Vagina (tissue), 2 donors: ENCODE measurements at places on chromosomes 2 and 18. TPM values are rescaled to one million over a fixed set of nuclear protein-coding genes. Genes with fewer than 3 reads are reported as not detected.

Gene TNS1
- total RNA-seq, result 216 TPM

Gene ZAP70
- total RNA-seq, result 16.7 TPM

Gene LIMS1
- total RNA-seq, result 66.0 TPM

Gene NABP1
- total RNA-seq, result 35.1 TPM

Gene BOLL
- not detected for total RNA-seq

Gene ARHGEF33
- total RNA-seq, result 0.74 TPM

Gene AGPS
- total RNA-seq, result 27.3 TPM

Gene ZNF804A
- 1.2 TPM for total RNA-seq

Gene VWC2L
- not detected for total RNA-seq

GRCh38 chr2:217101972-217102371 is 242.1 kb upstream of the TNP1 start:
- DNase-seq, result no peak

GRCh38 chr18:55900380-55900779 is 312.4 kb upstream of the TCF4 start:
- DNase-seq, result no peak

- no peak for DNase-seq
Observed at GRCh38 chr2:220489121-220489520, 861.7 kb downstream of the SLC4A3 start.

GRCh38 chr2:55138882-55139229 is 88.6 kb upstream of the RTN4 start:
- DNase-seq, result no peak

GRCh38 chr2:96866586-96866985 is 3.3 kb downstream of the SEMA4C start:
- DNase-seq, result no peak

- no peak for DNase-seq
Observed at GRCh38 chr2:189056200-189057106, 82.3 kb downstream of the COL3A1 start.

GRCh38 chr18:76498064-76498463 is 3.0 kb upstream of the ZNF516 start:
- DNase-seq, result no peak

DNA sequence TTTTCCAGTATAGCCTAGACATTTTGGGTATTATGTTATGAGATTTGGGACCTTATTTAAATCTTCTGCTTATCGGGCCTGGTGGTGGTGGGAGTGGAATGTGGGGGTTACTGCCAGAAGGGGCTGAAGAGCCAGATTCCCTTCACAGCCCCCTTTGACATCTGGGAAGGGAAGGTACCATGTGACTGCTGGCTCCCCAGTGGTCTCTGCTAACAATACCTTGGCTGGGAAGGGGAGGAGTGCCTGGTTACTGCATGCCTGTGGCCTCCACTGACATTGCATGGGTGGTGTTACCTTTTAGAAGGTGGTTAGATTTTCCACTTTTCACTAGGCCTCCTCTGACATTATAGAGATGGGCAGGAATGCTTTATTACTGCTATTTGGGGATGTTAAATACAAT is 8.0 kb downstream of the ATP9B start:
- no peak for DNase-seq

DNA sequence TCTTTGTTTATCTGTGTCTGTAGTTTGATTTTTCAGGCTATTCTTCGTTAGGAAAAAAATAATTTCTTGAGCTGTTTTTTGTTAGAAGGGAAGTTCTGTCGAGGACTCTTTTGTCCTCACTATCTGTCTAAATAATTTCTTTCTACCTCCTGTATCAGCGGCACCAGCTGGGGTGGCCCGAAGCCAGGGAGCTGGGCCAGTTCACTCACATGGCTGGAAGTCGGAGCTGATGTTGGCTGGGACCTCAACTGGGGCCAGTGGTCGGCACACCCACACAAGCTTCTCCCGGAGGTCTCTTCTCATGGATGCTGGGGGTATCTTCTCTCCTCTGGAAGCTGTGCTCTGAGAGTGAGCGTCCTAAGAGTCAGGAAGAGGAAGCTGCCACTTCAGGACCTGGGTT is 8.0 kb upstream of the PDIA6 start:
- no peak for DNase-seq

DNA sequence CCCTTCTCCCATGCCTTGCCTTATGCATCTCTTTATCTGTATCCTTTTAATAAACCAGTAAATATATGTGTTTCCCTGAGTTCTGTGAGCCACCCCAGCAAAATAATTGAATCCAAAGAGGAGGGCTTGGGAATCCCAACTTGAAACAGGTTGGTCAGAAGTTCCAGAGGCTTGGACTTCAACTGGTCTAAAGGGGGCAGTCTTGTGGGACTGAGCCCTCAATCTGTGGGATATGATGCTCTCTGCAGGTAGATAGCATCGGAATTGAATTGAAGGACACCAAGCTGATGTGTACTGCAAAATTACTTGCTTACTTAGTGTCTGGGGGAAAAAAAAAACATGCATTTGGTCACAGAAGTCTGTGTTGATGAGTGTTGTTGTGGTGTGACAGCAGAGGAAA is 1033.5 kb upstream of the TMEFF2 start:
- DNase-seq, result no peak

DNA sequence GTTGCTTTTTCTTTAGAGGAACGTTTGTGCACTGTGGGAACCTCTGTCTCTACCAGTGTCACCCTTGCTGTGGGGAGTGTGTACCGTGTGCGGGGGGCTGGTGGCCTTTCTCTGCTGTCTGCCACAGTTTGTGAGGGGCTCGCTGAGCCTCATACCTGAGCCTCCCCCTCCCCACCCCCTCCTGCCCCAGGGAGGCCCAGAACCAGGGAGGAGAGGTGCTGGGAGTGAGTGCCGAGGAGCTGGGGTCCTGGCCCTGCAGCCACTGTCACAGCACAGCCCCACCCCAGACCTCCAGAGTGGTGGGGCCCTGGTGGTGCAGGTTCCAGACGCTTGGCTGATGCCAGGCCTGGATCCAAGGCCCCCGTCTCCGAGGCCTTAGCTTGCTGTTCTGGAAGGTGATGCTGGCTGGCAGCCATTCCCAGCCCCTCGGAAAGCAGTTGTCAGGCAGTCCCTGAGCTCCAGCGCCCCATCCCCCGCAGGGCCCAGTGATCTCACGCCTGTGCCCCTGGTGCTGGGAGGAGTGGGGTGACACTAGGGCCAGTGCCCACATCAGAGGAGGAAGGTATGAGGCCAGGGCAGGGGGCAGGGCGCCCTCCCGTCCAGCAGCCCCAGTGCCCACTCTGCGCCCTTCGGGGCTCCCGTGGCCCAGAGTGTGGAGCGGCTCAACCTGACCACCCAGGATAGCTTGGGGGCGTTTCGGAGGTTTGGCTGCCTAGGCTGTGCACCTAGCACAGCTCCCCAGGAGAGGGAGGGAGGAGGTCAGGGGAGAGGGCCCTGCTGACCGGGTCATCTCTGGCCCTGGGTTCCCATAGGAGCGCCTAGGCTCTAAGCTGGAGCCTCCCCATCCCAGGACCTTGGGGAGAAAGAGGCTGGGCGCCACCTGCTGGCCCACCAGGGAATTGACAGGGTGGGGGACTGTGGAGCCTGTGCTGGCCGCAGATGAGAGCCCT is 53.0 kb upstream of the ALPP start:
- DNase-seq, result no peak

DNA sequence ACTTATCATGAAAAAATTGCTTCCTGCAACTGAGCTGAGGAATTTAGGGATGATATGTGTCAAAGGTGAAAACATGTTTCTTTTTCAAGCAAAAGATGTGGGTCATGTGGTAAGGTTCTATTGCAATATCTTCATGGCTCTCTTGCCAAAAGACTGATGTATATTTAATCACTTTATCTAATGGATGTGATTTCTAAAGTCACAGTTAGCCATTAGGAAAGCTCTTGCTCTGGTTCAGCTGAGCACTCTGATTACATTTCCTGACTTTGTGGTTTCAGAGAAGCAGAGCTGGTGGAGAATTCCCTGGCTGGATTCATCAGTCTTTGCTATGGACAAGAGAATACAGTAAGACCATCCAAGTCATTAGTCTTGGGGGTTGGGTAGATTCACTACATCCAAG is 24.4 kb downstream of the SCN9A start:
- DNase-seq, result no peak

DNA sequence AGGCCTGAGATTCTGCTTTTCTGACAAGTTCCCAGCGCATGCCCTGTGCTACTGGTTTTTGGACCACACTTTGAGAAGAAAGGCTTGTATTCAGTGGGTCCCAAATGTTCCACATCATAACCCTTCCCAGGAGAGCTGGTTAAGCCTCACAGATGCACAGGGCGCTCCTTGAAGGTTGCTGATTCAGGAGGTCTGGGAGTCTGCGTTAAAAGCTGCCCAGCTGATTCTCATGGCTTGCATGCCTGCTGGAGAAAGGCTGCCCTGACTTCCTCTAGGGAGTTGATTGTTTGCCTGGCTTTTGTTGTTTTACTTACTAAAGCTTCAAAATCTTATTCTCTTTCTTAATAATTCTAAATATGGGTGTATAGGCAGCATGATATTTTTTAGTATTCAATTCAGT is 20.7 kb downstream of the CRYGD start:
- DNase-seq, result no peak

DNA sequence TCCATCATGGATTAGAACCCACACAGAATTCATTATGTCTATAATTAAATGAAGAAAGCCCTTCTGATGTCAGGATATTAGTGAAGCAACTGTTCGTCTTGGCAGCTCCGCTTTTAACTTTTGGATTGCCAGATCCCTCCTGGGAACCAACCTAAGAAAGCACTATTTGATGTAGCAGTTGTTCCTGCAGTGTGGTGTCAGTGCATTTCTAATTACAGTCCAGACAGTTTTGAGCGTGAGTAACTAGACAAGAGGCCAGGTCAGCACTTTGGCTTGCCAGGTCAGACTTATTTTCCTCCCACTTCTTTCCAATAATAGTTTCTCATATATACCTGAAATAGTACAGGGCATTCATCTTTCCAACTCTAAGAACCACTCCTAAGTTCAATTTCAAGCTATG is 13.8 kb downstream of the NRXN1 start:
- DNase-seq, result no peak

DNA sequence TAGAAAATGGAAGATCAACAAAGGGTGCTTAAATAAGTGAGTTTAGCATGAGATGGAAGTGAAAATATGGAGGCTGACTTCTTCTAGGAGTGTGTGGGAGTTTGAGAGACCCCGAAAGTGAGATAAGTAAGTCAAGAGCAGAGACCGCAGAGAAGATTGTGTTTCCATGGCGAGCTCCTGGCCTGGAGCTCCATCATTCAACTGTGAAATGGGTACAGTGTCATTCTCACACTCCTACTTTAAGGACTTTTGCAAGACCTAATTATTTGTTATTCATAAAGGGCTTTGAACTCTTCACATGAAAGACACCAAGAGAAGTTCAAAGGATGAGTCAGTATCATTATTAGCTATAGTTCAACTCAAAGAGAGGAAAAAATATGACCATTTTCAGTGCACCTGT is 134.2 kb upstream of the PIK3C3 start:
- no peak for DNase-seq

GRCh38 chr18:35289293-35289692 is 736 bp downstream of the ZSCAN30 start:
- DNase-seq, result no peak

- no peak for DNase-seq
Observed at GRCh38 chr2:25001325-25001637, 29.5 kb upstream of the DNAJC27 start.

DNA sequence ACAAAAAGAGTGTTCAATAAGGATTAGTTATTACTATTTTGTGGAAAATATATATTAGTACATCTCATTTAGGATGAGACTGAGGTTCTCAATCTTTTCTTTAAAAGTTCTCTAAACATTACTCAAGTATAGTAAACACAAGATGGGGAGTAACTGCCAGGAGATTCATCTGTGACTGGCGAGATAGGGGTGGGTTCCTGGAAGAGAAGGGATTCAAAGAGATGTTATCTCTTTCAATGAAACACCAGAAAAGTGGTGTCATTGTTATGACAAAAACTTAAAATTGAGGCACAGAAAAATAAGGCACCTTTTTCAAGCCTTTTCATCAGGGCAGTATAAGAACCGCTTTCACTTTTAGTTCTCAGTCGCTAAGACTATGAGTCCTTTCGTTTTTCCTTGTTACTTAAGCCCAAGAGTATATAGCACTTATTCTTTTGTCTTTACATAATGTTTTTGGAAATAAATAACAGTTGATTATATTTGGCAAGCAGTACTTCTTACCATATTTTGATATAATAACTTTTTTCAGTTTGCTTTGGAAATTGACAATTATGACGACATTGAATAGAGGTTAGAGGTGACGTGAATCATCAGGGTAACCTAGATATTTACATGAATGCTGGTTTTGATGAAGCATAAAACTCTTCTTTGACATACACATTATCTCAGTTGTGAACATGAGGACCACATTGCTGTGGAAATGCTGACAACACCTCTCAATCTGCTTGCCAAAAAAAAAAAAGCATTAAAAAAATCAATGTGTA is 393.9 kb upstream of the TCF4 start:
- no peak for DNase-seq

DNA sequence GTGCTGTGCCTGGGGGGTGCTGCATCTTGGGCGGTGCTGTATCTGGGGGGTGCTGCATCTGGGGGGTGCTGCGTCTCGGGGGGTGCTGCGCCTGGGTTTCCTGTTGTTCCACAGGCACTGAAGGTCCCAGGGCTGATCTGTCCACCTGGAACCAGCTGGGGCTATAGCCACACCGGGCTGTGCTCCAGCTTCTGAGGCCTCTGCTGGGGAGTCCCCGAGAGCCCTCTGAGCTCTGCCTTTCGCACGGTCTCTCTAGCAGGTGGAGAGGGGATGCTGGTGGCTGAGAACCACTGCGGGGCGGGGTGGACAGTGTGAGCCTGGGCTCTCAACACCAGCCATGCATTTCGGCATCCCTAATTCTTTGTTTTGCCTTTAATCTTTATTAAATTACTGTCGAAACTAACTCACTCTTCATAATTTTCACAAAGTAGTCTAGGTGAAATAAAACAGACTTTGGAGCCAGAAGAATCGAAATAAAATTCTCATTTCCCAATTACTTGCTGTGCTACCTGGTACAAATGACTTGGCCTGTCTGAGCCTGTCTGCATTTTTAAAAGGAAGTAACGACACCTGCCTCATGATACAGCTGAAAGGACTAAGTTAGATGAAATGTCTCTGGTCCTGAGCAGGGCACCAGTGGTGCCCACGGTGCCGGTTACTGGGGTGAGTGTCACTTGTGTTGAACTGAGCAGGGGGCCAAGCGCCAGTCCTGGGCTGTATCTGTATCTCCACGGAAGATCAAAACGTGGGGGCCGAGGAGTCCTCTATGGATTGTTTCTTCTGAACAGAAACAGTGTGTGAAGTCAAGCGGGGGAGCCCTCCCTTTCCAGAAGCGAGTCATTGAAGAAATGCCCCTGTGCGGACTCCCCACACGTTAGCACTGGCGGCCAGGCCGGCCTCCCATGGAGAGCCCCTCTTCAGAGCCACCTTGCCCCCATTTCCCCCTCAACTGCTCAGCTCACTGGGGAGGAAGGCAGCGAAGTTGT is 142.0 kb downstream of the ASB1 start:
- no peak for DNase-seq

- DNase-seq, result no peak
Observed at GRCh38 chr2:164371916-164372315, 249.4 kb downstream of the GRB14 start.

GRCh38 chr2:205483095-205483494 is 199.2 kb upstream of the NRP2 start:
- DNase-seq, result no peak

DNA sequence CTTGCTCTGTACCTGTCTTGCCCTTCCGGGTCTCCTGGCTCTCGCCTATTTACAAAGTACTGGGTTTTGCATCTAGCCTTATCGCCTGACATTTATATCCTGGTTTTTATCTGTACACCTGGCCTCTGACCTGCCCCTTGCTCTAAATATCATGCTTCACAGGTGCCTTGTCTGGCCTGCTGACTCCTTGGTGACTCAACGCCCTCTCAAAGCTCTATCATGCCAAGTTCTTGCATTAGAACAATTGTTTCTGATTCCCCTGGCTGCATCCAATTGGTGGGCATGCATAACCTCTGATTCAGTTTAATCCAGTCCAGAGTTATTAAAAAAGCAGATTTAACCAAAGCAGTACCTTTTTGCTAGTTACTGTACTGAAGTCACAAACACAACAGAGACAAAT is 113.9 kb upstream of the CCDC68 start:
- no peak for DNase-seq
